Smooth muscle cell of the coronary artery (primary cell): ENCODE measurements at places on chromosomes 12 and 14. TPM values are rescaled to one million over a fixed set of nuclear protein-coding genes. Genes with fewer than 3 reads are reported as not detected.

Gene TAS2R50
- 1.3 and 1.8 TPM in 2 replicates for total RNA-seq

Gene GSKIP
- 27.9 and 57.0 TPM in 2 replicates for total RNA-seq

Gene VRTN
- not detected in 2 replicates for total RNA-seq

Gene SYCP3
- 0.08 and 0.12 TPM in 2 replicates for total RNA-seq

Gene SDSL
- 7.0 and 21.7 TPM in 2 replicates for total RNA-seq

Gene NGB
- not detected in 2 replicates for total RNA-seq

Gene NTF3
- 2.6 and 10.8 TPM in 2 replicates for total RNA-seq
